Activated CD8-positive, alpha-beta memory T cell treated with anti-CD3 and anti-CD28 coated beads for 24 hours (primary cell): ENCODE measurements at places on chromosomes 3 and 15.

DNA sequence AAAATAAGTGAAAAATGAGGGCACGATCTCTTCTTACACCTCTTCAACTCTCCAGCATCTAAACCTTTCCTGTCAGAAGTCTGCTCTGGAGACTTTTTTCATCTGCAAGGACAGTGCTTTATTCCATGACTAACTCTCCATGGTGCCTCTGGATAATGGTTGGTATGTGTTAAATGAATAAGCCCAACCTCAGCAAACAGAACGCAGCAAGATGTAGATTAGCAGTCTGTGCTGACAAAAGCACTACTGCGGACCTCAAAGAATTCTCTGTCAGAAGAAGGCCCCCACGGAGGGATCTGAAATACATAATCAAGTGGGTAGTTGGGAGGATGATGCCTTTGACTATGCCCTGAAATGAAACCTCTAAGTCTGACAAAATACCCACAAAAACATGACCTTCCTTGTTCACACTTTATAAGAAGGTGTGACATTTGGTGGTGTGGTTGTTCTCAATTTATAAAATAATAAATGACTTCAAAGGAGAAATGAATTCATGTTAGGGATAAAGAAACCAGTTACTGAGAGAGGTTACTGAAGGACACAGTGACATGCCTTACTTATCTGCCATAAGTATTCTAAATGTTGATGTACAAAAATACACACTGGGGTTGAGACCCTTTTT, 43.2 kb upstream of the ADCY5 start:
- DNase-seq: no peak

- DNase-seq: no peak
These were observed 17.9 kb upstream of the NIT2 start for GRCh38 chr3:100316641-100317069.

GRCh38 chr3:7576071-7576470, 715.2 kb downstream of the GRM7 start:
- DNase-seq: no peak

DNA sequence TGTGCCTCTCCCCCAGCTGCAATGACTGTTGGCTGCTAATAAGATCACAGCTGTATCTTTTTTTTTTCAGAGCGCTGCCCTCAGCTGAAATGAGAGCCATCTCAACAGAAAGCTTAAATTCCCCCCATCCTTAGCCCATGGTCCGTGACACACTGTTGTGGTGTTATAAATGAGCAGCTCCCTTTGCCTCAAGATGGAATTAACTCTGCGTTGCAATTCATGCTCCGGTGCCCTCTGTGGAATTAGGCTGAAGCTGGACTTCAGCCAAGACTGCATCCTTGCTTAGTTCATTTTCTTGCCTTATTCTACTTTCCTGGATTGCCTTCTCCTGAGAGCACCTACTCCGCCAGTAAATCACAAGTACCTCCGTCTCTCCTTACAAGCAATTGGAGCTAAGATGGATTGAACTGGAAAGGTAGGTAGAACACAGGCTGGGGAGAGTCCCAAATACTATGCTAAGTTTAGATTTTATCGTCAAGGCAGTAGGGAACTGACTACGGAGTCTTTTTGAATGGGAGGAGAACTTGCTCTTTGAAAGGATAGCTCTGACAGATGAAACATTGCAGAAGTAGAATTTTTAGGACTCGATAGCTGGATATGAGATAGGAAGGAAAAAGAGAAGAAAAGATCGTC, 39.0 kb upstream of the THRB start:
- no peak for DNase-seq

- no peak for DNase-seq
These were observed 244.2 kb upstream of the SLITRK3 start for GRCh38 chr3:165440380-165440779.

GRCh38 chr15:37009288-37009687, 91.1 kb downstream of the MEIS2 start:
- DNase-seq: no peak

DNA sequence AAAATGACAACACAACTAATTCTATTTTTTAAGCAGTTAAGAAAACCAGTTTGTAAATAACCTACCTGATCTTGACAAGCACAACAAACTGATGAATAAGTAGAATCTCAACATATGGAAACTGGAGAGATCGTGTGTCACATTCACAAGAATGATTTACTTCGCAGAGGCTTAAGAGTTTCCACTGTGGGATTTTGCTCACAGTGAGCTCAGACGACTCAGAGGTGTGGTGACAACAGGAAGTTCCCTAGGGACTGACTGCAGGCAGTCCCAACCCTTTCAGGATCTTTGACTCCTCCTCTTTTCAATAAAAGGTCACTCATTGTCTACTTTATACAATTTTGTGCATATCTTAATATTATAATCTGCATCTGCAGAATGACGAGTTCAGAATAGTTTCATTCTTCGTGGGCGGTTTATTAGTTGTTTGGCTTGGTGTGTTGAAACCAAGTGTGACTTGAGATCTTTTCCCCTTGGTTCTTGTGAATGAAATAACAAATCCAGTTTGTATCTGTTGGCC, at the start of gene LIPH:
LIPH (minus strand) TSS at position 231 of the 520 bp plus-strand sequence; CDS start at position 114, 117 bp downstream.
- DNase-seq: no peak

DNA sequence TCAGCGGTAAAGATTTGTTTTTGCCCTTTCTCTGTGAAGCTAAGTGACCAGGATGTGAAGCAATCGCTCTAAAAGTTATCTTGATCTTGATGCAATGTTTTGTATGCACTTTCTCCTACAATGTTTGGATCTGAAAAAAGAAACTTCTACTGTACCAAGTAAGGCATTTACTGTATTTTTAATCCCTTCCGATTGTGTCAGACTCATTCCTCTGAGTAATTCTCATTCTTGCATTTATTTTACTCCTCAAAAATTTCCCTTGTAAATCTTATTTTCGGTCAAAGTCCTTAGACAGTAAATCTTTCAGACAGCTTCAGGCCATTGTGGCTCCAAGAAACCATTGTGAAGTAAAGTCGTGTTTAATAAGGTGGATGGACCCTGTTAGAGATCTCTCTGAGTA, 141.9 kb downstream of the TP63 start:
- DNase-seq: no peak

DNA sequence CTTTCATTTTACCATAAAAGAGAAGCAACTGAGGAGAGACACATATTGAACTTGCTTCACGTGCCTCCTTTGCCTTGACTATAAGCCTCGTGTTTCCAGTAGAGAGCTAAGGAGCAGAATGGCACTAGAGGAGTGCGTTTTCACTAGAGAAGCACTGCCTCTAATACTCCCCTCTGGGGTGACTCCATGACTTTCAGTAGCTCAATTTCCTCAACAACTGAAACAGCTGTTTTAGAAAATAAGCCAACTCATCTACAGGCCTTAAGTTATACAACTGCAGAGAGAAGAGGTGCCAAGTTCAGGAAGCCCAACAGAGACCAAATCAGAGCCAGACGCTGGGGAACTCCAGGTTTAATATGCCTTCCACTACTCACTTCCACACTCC, 1.9 kb downstream of the UBP1 start:
- no peak for DNase-seq

DNA sequence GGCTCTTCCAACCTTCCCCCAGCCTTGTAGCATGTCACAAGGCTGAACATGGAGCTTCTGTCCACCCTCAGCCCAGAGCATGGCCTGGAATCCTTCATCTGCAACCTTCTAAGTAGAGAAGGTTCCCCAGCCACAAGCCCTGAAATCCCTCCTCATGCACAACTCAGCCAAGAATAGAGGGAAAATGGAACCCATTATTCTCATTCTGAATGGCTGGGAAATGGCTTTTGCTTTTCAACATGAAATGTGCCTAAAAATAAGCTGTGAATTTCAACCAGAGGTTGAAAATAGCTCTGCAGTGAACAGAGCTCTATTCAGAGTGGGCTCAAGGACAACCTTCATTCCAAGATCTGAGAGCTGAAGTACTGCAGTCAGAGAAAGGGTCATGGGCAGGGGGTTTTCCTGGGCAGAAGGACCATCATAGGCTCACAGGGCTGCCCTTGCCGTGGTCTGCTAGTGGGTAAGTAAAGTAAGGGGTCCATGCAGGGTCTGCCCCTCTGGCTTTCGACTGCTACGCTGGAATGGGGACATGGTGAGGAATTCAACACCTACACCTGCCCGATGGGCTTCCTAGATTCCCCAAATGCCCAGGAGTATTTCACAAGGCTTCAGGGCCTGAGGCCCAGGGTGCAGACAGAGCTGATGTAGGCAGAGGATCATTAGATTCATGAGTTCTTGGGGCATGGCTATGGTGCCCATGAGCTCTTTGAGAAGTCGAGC, 35.9 kb downstream of the POC1A start:
- no peak for DNase-seq

DNA sequence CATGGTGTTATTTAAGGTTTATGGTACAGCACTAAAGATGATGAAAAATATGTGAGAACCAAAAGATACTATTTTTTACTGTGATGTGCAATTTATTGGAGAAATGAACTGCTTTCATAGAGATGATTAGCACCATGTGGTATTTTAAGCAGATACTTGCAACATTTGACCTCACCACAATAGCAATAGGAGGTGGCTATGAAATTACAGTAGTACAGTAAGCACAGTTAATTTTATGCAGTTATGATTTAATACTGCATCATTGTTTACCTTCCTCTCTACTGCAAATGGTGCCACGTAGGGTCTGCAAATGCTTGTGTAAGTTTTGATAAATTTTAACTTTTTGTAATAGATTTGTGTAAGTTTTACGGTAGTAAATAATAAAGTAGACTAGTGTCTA, 14.0 kb downstream of the PYGO1 start:
- no peak for DNase-seq

GRCh38 chr3:10380906-10381305, 60.0 kb upstream of the SEC13 start:
- DNase-seq: no peak

DNA sequence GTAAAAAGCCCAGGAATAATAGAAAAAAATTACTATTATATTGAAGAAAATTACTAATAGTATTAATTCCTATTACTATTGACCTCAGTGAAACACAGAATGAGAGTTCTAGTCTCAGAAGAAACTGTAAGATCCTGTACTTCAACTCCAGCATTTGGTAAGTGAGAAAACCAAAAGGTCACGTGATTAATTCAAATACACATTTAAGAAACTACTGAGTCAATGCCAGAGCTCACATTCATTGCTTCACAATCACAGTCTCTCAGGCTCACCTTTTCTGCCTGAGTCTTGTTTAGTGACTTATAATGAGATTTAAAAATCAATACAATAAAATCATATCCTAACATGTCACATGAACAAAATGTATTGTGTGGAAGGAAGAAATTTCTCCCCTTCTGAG, 556.1 kb downstream of the FGF12 start:
- no peak for DNase-seq
